ENCODE measurements at places on chromosomes 7 and 10.

DNA sequence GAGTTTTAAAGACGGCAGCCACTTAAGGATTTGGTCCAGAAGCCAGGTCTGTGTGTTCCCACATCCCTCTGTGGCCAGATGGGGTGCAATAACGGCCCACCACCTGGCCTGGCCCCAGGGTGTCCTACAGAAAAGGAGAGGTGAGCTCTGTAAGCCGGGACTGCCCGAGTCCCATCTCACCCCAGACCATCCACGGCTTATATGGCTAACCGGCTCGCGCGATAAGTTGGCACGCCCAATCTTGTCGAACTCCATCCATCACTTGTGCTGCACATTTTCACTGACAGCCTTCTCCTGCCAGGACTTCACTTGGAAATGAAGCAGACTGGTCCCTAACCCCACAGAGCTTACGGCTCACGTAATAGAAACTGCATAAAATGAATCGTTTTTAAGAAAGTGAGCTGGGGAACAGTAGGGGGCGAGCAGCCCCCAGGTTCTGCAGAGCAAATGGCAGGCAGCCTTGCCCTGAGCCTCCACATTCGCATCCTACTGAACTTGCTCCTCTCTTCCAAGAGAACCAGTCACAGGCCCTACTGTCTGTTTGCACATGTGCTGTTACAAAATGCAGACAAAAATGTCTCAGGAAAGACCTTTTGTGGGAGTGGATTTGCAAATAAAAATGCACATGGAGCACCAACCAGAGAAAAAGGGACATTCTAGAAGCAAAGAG lies 98.2 kb downstream of the TNS3 start:
- no peak for DNase-seq

GRCh38 chr7:92987538-92987937 lies 130.2 kb downstream of the SAMD9 start:
- no peak for DNase-seq

GRCh38 chr7:2357165-2357564 lies 2.5 kb downstream of the EIF3B start:
- DNase-seq: no peak

- no peak for DNase-seq
Measured at GRCh38 chr7:22860337-22860736, 37.7 kb upstream of the TOMM7 start.

GRCh38 chr7:40839881-40840280 lies 705.1 kb downstream of the SUGCT start:
- DNase-seq: no peak

GRCh38 chr10:14812271-14812670 lies 25.6 kb downstream of the CDNF start:
- DNase-seq: no peak

GRCh38 chr7:155208681-155209477 lies 88.8 kb upstream of the INSIG1 start:
- DNase-seq: no peak

- DNase-seq: no peak
Measured at GRCh38 chr10:4294271-4294670, 509.3 kb upstream of the KLF6 start.

- DNase-seq: no peak
Measured at GRCh38 chr10:132590094-132590751, 52.6 kb downstream of the INPP5A start.

DNA sequence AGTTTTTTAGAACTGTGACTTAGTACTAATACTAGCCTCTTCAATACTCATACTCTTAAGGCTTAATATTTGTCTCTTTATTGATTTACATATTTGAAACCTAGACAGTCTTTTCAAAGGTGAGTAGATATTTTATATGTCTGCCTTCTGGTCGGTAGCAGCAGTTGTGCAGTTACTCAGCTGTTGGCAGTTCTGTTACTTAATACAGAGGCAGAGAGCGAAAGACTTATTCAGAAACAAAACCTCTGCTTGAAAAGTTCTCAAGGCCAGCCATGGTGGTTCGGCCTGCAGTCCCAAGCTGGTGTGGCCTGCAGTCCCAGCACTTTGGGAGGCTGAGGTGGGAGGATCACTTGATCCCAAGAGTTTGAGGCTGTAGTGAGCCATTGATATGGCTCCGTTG lies 84.2 kb downstream of the AUTS2 start:
- DNase-seq: no peak

Data from stimulated activated CD4-positive, alpha-beta T cell treated with anti-CD3 and anti-CD28 coated beads, Interleukin-15, amount 100 ng/mL, for 1 hour (primary cell).